NCI-H345 (cell line): ENCODE measurements at places on chromosomes 1 and 21.

GRCh38 chr21:44700101-44701022, 3.4 kb downstream of the KRTAP10-12 start:
- no peak for DNase-seq

- no peak for DNase-seq
These were observed 150.7 kb downstream of the ZBTB18 start for GRCh38 chr1:244201750-244202149.

- DNase-seq = peak; percentile 46
These were observed 139.0 kb downstream of the CAMTA1 start for GRCh38 chr1:6923955-6924881.

GRCh38 chr1:243713470-243714186, 136.4 kb downstream of the AKT3 start:
- peak; percentile 96 for DNase-seq
